Kidney capillary endothelial cell (primary cell): ENCODE measurements at places on chromosomes 3 and 15.

- DNase-seq: no peak
Observed at GRCh38 chr15:74978503-74978902, 16.9 kb upstream of the SCAMP5 start.

GRCh38 chr3:57743496-57743895, 12.6 kb upstream of the SLMAP start:
- peak; percentile 25 for DNase-seq

GRCh38 chr3:34683851-34684250, 885.4 kb downstream of the PDCD6IP start:
- DNase-seq: peak; percentile 16

DNA sequence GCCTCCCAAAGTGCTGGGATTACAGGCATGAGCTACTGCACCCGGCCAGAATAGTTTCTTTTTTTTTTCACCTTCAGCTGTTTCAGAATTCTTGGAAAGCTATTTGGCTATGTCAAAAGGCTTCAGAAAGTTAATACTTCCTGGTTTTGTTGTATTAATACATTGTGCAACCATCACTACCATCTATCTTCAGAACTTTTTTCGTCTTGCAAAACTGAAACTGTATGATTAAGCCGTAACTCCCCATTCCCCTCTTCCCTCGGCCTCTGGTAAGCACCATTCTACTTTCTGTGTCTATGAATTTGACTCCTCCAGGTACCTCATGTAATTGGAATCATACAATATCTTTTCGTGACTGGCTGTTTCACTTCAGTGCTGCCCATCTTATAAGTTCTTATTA, 5.2 kb upstream of the NOX5 start:
- DNase-seq: no peak
